ENCODE measurements at places on chromosomes 13 and 19.

DNA sequence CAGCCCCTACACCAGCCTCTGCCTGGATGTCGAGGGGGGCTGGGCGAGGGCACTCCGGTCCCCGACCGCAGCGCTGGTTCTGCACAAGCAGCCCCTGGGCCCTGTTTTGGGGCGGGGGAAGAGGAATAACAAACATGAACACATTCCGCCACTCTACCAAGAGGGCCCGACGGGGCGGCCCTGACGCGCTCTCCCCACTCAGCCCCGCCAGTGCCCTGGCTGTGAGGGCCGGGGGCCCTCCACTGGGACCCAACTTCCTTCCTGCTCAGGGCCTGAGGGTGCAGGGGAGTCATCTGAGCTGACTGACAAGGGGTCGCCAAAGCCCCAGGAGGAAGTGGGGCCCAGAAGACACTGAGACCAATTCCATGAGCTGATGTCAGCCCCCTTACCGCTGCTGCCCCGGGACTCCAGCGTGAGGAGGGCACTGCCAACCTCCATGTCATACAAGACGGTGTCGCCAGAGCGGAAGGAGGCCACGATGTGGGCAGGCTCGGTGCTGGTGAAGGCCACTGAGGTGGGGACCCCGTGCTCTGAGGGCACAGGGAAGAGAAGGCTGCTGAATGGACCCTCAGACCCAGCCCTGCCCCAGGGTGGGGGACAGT lies 5.6 kb upstream of the PRKD2 start:
- peak overlapping the region; percentile 61 for H3K4me3 ChIP-seq
- peak overlapping the region; percentile 47 for H3K27ac ChIP-seq
- peaks cover 59% of the 10 kb centered on the region for H3K36me3 ChIP-seq
- peaks cover 66% of the 10 kb centered on the region for H3K4me1 ChIP-seq
- peak; percentile 32 for DNase-seq
- H3K27me3 ChIP-seq, result no peaks in the 10 kb centered on the region

DNA sequence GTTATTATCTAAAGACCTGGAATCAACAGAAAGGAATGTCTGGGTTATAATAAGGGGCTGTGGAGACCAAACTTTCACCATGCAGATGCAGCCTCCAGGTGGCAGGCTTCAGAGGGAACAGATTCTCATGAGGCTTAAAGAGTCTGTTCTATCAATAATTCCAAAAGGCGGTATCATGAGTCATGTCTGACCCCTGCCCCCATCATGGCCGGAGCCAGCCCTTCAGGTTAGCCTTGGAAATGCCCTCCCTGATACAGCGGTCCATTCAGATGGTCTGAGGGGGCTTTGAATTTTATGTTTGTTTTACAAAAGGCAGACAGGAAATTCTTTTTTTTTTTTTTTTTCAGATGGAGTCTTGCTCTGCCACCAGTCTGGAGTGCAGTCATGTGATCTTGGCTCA lies 21.7 kb upstream of the LAMP1 start:
- H3K36me3 ChIP-seq, result peaks cover 8% of the 10 kb centered on the region
- no peak for DNase-seq
- H3K4me1 ChIP-seq, result no peaks in the 10 kb centered on the region
- no peak overlapping the region for H3K27ac ChIP-seq
- no peak overlapping the region for H3K4me3 ChIP-seq

DNA sequence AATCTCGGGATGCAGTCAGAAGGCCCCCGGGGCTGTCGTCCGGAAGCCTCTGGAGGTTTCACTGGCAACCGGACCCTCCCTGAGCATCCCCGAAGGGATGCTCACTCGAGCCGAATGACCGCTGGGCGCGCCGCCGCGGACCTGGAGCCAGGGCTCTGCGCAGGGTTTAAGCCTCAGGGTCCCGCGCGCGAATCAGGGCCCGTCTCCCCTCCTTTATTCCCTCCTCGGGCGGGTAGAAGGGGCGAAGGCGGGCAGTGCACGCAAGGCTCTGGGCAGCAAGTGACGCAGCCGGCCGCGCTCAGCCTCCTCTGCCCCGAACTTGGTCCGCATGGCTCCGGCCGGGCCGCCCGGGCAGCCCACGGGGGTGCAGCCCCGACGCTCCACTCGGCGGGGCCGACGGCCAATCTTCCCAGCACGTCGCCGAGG lies 572 bp downstream of the SHISA2 start:
- peaks cover 4% of the 10 kb centered on the region for H3K4me1 ChIP-seq
- DNase-seq, result no peak
- no peak overlapping the region for H3K4me3 ChIP-seq
- H3K27ac ChIP-seq, result no peak overlapping the region

- peak overlapping the region; percentile 88 for H3K4me3 ChIP-seq
- H3K27me3 ChIP-seq, result peaks cover 15% of the 10 kb centered on the region
- DNase-seq, result peak; percentile 71
- no peak overlapping the region for H3K27ac ChIP-seq
Observed at GRCh38 chr19:54162241-54162805, 2.8 kb upstream of the LENG1 start.

DNA sequence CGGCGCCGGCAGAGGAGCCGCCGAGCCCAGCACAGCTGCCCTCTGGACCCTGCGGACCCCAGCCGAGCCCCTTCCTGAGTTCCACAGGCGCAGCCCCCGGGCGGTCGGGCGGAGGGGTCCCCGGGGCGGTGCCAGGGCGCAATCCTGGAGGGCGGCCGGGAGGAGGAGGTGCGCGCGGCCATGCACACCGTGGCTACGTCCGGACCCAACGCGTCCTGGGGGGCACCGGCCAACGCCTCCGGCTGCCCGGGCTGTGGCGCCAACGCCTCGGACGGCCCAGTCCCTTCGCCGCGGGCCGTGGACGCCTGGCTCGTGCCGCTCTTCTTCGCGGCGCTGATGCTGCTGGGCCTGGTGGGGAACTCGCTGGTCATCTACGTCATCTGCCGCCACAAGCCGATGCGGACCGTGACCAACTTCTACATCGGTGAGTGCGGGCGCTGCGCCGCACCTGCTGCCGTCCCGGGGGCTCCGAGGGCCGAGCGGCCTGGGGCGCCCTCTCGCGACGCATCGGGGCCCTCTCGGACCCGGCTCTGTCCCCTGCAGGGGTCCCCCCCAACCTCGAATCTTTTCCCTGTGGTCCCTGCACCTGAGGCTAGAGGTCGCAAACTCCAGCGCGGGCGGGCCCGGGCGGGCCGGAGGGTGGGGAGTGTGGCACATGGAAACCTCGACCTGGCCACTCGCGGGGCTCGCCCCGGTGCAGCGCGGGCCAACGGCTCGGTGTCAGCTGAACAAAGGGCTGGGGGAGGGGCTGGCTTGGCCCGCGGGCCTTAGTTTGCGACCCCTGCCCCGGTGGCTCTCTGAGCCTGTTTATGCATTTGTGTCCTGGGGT lies at the start of gene KISS1R:
Gene KISS1R, plus strand, starts transcription at position 11 of the 829 bp plus-strand sequence. Its CDS starts 170 bp downstream, at position 181.
- peaks cover 31% of the 10 kb centered on the region for H3K4me1 ChIP-seq
- H3K4me3 ChIP-seq, result peak within 1 kb of the TSS; percentile 64
- peak; percentile 71 for DNase-seq
- no peaks in the 10 kb centered on the region for H3K27me3 ChIP-seq
- no peak within 1 kb of the TSS for H3K27ac ChIP-seq

GRCh38 chr13:37475966-37476365 lies 122.6 kb downstream of the POSTN start:
- H3K27ac ChIP-seq, result no peak overlapping the region
- no peaks in the 10 kb centered on the region for H3K27me3 ChIP-seq
- H3K36me3 ChIP-seq, result no peaks in the 10 kb centered on the region
- H3K4me3 ChIP-seq, result no peak overlapping the region
- DNase-seq, result no peak

- no peak overlapping the region for H3K4me3 ChIP-seq
- no peak for DNase-seq
- H3K36me3 ChIP-seq, result peaks cover 71% of the 10 kb centered on the region
- peaks cover 78% of the 10 kb centered on the region for H3K4me1 ChIP-seq
- H3K27me3 ChIP-seq, result no peaks in the 10 kb centered on the region
Observed at GRCh38 chr19:49920624-49921363, 8.2 kb upstream of the ATF5 start.

GRCh38 chr19:7397687-7398086 lies 49.0 kb downstream of the ARHGEF18 start:
- no peak overlapping the region for H3K4me3 ChIP-seq
- peaks cover 35% of the 10 kb centered on the region for H3K36me3 ChIP-seq
- H3K27ac ChIP-seq, result peak overlapping the region; percentile 63
- H3K4me1 ChIP-seq, result peaks cover 47% of the 10 kb centered on the region
- no peak for DNase-seq

GRCh38 chr19:41426116-41426841 lies 895 bp downstream of the B3GNT8 start:
- no peak for DNase-seq
- peaks cover 16% of the 10 kb centered on the region for H3K4me1 ChIP-seq
- H3K36me3 ChIP-seq, result peaks cover 43% of the 10 kb centered on the region

DNA sequence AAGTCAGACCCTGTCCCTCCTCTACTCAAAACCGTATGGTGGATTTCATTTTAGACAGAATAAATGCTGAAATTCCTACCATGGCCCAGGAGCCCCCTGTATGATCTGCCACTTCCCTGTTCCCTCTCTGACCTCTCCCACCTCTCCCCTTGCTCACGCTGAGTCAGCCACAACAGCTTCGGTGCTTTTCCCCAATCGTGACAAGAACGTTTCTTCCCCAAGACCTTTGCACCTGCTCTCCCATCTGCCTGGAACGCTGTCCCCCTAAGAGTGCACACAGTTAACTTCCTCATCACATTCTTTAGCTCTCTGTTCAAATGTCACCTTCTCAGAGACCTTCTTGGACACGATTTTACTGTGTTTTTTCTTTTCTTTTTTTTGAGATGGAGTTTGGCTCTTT lies 2.3 kb downstream of the VRK3 start:
- H3K27me3 ChIP-seq, result no peaks in the 10 kb centered on the region
- peaks cover 42% of the 10 kb centered on the region for H3K36me3 ChIP-seq
- DNase-seq, result no peak
- H3K4me1 ChIP-seq, result peaks cover 46% of the 10 kb centered on the region
- H3K27ac ChIP-seq, result no peak overlapping the region
- no peak overlapping the region for H3K4me3 ChIP-seq

DNA sequence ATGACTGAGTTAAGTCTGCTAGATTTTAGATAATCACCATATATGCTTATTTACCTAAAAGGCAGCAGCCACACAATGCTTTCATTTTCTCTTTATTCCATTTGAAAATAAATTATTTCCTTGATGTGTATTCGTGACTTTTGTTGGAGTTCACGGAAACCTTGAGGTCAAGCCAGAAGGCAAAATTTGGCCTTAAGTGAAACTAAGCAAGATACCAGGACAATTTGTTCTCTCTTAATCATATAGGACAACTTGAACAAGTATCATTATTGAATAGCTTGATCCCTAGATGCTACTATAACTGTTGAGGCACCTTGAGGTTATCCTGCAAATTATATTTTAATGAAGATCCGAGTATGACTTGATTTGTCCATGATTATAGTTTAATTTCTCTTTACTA lies 429.2 kb upstream of the DACH1 start:
- H3K4me1 ChIP-seq, result no peaks in the 10 kb centered on the region
- DNase-seq, result no peak
- H3K27ac ChIP-seq, result no peak overlapping the region
- no peaks in the 10 kb centered on the region for H3K27me3 ChIP-seq
- H3K4me3 ChIP-seq, result no peak overlapping the region

GRCh38 chr19:6728346-6728745 lies 7.9 kb upstream of the C3 start:
- no peak for DNase-seq
- H3K27me3 ChIP-seq, result no peaks in the 10 kb centered on the region
- peaks cover 42% of the 10 kb centered on the region for H3K4me1 ChIP-seq
- H3K4me3 ChIP-seq, result peak overlapping the region; percentile 2

DNA sequence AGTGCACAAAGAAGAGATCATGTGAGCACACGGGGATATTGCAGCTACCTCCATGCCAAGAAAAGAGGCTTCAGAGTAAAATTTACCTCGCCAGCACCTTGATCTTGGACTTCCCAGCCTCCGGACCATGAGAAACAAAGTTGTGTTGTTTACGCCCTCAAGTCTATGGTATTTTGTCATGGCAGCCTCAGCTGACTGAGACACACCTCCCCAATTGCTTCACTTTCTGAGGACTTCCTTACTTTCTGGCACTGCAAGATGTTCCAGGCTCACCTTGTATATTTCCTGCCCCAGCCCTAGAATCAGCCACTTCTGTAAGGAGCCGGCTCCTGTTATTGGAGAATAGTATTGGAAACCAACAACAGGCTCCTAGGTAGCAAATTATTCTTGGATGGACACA lies 6.6 kb upstream of the CEBPG start:
- DNase-seq, result no peak
- H3K36me3 ChIP-seq, result no peaks in the 10 kb centered on the region
- H3K4me1 ChIP-seq, result no peaks in the 10 kb centered on the region
- H3K27me3 ChIP-seq, result peaks cover 12% of the 10 kb centered on the region
- H3K4me3 ChIP-seq, result no peak overlapping the region

DNA sequence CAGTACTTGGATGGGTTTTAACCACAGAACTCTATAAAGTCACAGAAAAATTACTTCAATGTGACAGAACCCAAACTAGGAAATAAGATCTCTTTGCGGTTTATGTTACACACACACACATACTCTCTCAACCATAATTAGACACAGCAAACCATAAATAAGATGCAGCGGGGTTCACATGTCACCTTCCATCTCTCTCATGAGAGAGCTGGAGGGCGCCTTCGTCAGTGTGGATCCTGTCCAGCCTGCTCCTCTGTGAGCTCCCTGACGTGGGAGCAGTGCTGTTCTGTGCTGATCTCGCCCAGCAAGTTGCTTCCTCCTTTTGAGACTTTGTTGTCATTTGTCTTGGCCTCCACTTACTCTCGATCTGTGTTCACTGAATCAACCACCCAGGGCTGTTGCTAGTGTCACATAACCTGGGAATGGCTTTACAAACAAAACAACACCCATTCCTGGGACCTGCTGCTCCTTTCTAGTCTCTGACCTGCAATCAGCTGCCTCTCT lies 204.9 kb upstream of the KL start:
- no peak for DNase-seq
- H3K4me1 ChIP-seq, result peaks cover 7% of the 10 kb centered on the region
- H3K36me3 ChIP-seq, result no peaks in the 10 kb centered on the region
- H3K27ac ChIP-seq, result no peak overlapping the region

GRCh38 chr13:71320452-71320851 lies 546.6 kb downstream of the DACH1 start:
- H3K36me3 ChIP-seq, result no peaks in the 10 kb centered on the region
- no peak overlapping the region for H3K27ac ChIP-seq
- no peaks in the 10 kb centered on the region for H3K4me1 ChIP-seq
- H3K27me3 ChIP-seq, result no peaks in the 10 kb centered on the region
- DNase-seq, result no peak

- H3K27me3 ChIP-seq, result no peaks in the 10 kb centered on the region
- H3K27ac ChIP-seq, result no peak overlapping the region
Observed at GRCh38 chr19:42272535-42272897, 3.5 kb downstream of the CIC start.

All from activated B cell treated with CpG ODN at 0.5 μM for 24 hours (primary cell).